NCI-H1092 (cell line): ENCODE measurements at places on chromosomes 7 and 10.

DNA sequence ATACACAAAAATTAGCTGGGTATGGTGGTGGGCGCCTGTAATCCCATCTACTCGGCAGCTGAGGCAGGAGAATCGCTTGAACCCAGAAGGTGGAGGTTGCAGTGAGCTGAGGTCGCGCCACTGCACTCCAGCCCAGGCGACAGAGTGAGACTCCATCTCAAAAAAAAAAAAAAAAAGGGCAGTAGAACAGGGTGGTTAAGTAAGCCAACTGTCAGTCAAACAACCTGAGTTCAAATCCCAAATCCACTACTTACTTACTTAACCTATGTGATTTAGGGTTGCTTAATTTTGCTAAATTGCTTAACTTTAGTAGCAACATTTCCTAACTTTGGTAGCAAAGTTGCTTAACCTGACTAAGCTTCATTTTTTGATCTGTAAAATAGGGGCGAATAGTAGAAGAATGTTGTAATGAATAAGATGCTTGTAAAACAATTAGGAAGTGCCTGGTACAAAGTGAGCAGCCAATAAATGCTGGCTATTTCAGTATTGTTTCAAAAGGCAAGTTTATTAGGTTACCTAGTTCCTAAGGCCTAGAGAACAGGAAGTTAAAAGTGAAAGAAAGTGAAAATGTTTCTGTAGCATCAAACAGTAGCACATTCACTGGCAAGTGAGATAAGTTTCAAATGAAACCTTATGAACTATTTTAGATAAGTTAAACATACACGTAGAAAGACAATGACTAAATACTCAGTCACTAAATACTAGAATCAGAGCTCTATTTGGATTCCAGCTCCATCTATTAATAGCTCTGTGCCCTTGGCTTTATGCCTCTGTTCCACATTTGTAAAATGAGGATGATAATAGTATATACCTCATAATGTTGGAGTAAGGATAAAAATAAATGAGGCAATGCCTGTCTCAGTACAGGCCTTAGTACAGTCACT is 64.3 kb downstream of the HOXA1 start:
- DNase-seq = no peak

GRCh38 chr10:43376046-43376635 is 4.7 kb downstream of the FXYD4 start:
- no peak for DNase-seq

DNA sequence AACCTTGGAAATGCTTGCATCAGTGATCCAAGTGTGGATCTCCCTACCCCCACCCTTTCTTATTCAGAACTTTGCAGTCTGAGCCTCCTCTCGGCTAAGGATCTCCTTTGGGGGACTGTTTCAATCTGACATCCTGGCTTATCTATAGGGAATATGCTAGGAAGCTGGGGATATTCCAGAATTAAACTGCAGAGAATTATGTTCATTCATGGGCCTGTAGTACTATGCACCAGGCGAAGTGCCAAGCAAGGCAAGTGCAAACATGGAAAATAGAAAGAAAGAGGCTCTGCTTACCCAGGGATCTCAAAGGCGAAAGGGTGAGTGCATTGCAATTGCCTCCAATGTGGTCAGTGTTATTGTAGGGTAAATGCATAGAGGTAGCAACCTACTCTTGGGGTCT is 96.5 kb downstream of the CACNB2 start:
- no peak for DNase-seq

- no peak for DNase-seq
Measured at GRCh38 chr7:22882106-22882505, 59.5 kb upstream of the TOMM7 start.

- DNase-seq = peak; percentile 17
Measured at GRCh38 chr10:77391605-77392235, 245.9 kb downstream of the KCNMA1 start.

GRCh38 chr7:54615537-54615936 is 73.4 kb downstream of the VSTM2A start:
- DNase-seq = no peak

DNA sequence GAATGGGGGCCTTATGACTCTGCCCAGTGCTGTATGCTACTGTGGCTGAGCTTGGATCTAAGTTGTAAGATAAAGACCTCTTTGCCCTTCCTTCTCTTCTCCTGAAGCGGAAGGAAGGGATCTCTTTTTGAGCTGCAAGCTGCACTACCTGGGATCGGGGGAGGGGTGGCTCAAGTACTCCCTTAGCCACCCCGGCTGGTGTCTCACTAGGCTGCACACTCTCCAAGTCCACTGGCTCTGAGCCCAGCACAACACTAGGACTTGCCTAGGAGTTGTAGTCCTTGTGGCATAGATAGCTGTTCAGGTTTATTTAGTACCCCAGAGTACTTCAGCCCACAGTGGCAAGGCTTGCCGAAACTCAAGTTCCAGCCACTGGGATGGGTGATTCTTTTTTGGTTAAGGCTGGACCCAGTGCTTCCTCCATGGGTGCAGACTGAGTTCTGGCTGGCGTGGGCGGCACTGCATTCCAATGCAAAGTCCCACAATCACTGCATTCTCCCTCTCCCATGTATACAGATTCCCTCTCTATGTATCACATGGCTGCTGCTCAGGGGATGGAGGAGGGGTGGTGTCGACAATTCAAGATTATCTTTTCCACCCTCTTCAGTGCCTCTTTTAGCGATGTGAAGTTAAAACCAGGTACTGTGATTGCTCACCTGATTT is 76.2 kb upstream of the SLC25A13 start:
- DNase-seq = no peak

DNA sequence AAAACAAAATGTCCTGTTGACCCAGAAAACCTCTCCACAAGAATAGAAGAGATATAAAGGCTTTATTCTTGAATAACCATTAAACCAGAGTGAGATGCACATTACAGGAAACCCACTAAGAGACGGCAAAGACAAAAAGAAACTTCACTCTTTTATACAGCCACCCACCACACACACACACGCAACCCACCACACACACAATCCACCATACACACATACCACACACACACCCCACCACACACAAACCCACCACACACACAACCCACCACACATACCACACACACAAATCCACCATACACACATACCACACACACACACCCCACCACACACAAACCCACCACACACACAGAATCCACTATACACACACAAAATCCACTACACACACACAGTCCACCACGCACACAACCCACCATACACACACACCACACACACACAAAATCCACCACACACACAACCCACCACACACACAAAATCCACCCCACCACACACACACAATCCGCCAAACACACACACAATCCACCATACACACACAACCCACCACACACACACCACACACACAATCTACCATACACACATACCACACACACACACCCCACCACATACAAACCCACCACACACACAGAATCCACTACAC is 9.5 kb upstream of the REPIN1 start:
- DNase-seq = no peak

GRCh38 chr7:38548605-38549004 is 82.6 kb downstream of the AMPH start:
- no peak for DNase-seq

DNA sequence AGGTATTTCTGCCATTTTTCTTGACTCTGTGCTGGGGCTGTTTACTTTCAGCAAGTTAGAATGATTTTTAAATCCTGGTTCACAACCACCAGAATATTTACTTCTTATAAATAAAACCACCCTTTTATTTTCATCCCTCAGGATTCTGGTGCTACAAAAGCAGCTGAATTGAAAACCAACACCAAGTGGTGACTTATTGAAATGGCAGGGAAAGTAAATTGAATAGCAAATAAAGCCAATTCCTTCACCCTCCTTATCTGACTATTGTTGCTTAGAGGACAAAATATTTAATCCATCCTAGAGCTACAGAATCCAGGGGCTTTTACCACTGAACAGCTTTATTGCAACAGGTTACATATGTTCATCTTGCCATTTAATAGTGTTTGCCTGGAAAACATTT is 828.6 kb upstream of the GHITM start:
- DNase-seq = no peak

DNA sequence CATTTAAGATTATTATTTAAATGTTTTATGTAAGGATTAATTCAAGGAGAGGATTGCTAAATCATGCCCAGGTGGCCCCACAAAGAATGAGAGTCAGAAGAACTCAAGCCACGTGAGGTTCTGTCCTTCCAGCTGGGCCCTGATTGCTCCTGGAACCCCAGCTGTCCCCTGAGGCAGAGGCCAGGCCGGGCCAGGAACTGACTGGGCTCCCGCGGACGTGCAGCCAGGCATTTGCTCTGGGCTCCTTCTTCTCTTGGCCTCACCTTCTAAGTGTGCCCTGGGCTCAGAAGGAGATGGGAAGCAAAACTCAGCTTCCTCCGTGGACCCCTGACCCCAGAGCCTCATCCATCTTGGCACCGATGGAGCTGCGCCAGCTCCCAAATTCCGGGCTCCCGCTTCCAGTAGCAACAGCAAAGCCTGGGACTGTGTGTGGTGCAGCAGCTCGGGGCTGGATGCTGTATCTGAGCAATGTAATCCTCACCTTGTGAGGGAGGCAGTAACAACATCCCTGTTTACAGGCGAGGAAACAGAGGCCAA is 250.6 kb upstream of the PPP2R2D start:
- DNase-seq = no peak

- DNase-seq = no peak
Measured at GRCh38 chr10:103564116-103564501, 70.6 kb downstream of the NEURL1 start.
